ENCODE measurements at places on chromosomes 1 and 21.

DNA sequence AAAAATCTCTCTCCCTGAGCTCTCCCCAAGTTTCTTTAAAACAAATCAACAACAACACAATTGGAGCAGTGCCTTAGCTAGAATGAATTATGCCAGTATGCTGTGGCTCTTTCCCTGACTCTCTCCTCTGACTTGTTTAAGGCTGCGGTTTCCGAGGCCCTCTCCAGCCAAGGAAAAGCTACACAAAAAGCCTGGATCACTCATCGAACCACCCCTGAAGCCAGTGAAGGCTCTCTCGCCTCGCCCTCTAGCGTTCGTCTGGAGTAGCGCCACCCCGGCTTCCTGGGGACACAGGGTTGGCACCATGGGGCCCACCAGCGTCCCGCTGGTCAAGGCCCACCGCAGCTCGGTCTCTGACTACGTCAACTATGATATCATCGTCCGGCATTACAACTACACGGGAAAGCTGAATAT is 1.9 kb downstream of the S1PR1 start:
- peak; percentile 91 for DNase-seq

DNA sequence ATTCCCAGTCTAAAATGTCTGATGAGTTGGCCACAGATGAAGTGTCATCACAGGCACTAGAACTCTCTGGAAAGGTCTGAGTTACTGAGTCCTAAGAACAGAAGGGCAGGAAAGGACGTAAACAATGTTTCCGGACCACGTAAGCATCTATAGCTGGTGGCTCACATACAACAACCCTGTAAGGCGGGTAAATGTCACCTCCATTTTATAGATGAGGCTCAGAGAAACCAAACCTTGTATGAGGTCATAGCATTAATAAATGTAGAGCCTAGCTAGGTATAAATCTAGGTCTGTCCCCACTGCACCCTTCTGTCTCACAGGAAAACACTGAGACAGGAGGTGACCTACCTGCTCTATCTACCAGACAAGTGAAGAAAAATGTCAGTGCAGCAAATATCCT is 86.6 kb downstream of the CSMD2 start:
- no peak for DNase-seq

DNA sequence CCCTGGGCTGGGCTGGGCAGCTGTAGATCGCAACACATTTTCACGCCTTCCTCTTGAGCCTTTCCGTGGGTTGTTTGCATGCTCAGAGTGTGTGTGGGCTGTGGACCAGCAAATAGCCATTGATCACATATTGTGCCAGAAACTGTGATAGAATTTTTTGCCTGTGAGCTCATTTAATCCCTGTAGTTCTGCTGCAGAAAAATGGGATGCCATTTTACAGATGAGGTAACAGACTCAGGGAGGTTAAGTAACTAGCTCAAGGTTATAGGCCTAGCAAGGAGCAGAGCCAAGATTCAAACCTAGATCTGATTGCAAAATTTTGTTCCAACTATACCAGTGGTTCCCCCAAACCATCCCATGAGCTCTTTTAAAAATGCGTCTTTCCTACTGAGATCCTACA is 10.5 kb downstream of the SPATA46 start:
- DNase-seq = no peak

GRCh38 chr1:97902067-97902466 is 18.8 kb downstream of the DPYD start:
- no peak for DNase-seq

GRCh38 chr1:53461323-53462044 is 2.3 kb downstream of the DMRTB1 start:
- DNase-seq = no peak
